ENCODE measurements at places on chromosomes 2 and 18. TPM values are rescaled to one million over a fixed set of nuclear protein-coding genes. Genes with fewer than 3 reads are reported as not detected.

GRCh38 chr2:190210471-190210870 is 109.2 kb downstream of the HIBCH start:
- DNase-seq: no peak

- DNase-seq: no peak
Measured at GRCh38 chr2:238724728-238725127, 123.2 kb upstream of the TWIST2 start.

The NETO1 gene
- total RNA-seq: 8.1 TPM

- peak; percentile 7 for DNase-seq
Measured at GRCh38 chr18:47254341-47254939, 3.0 kb upstream of the SKOR2 start.

- no peak for DNase-seq
Measured at GRCh38 chr2:224428787-224429440, 27.0 kb upstream of the FAM124B start.
